ENCODE measurements at places on chromosomes 12 and 14.

- no peak for DNase-seq
These were observed 52.8 kb downstream of the PPFIBP1 start for GRCh38 chr12:27576667-27577347.

- peak; percentile 61 for DNase-seq
These were observed 21.1 kb upstream of the SCARB1 start for GRCh38 chr12:124884587-124885438.

- no peak for DNase-seq
These were observed 1.7 kb downstream of the RASSF8 start for GRCh38 chr12:25960143-25960542.

DNA sequence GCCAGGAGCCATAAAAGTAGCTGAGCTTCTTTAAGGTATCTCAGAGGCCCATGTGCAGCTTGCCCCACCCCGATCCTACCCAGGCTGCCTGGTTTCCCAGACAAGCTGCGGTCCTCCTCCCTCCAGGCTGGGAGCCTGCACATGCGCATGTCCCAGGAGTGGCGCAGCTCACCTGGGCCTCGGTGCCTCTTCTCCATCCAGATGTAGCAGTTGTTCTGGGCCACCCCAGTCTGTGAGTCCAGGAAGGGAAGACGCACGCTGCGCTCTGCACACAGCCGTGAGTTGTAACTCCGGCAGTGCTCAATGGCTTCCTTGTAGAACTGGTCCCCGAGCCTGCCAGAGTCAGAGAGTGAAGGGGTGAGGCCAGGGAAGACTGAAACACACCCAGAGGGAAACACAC, 122.3 kb downstream of the DPF3 start:
- no peak for DNase-seq

GRCh38 chr14:90193925-90194324, 62.4 kb upstream of the PSMC1 start:
- DNase-seq, result no peak

DNA sequence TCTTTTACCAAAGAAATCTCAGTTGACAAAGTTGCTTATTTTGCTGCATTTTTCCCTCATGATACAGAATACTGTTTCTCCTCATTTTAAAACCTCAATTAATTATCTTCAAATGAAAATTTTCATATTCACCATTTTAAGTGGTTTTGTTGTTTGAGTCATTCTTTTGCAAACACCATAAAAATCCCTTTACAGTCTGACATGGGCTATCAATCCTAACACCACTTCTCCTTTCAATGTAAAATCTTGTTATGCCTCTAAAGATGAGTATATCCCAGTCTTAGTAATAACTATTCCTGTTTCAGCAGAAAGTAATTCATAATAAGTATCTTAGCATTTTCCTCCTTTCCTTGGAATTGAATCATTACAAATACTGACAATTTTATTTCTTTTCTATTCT, 192.2 kb downstream of the SYT1 start:
- DNase-seq, result no peak

- DNase-seq, result no peak
These were observed 20.1 kb downstream of the TPCN1 start for GRCh38 chr12:113241191-113242025.

DNA sequence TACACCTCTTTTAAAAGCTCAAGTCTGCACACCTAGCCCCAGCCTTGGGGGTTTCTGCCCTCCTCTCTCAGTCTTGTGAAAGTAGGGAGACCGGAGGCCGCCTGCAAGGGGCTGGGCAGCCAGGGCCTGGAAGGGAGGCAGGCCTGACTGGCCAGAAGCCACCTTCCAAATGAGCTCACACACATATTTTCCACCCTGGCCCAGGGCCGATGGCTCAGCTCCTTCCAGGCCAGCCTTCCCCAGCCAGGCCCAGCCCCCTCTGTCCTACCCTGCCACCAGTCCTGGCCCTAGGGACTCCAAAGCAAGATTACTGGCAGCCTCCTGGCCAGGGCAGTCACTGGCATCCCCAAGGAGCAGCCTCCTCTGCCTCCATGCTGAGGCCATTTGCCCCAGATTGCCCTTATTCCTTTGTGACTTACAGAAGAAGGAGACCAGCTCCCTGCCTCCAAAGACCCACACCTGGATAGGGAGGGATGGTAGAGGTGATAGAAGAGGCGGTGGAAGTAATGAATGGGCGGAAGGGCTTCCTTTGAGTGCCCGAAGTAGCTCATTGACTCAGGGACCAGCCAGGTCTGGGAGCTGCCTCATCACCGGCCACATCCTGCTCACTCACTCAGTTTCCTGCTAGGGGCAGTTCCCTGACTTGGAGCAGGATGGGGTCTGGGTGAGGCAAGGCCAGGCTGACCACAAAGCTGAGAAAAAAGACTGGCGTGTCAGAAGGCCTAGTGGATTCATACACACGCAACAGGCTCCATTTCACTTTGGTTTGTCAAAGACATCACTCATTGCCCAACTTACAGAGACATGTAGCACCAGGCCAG, 14.8 kb downstream of the MMP14 start:
- DNase-seq, result no peak

DNA sequence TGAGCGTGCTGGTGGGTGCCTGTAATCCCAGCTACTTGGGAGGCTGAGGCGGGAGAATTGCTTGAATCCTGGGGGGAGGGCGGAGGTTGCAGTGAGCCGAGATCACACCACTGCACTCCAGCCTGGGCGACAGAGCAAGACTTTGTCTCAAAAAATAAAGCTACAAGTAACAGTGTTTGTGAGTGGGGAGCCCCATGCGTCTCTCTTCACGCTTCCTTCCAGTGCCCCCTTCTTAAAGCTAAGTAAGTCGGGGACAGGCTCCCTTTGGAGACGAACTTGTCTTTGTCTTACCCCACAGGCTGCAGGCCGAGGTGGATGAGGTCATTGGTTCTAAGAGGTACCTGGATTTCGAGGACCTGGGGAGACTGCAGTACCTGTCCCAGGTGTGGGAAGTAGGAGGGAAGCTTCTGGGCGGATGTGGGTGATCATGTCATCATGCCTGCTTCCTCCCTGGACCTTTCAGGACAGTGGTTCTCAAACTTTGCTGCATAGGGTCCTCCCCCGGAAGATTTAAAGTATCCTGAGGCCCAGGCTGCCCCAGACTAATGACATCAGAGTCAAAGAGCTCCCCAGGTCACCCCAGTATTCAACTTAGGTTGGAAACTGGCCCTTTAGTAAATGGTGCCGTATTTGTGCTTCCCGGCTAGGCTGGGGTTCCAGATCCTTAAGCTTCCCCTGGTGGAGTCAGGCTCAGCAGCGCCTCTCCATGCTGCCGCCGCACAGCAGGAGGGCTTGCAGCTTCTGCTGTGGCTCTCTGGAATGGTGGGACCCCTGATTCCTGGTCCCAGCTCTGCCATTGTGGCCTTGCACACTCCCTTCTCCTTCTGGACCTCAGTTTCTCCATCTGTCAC, 37.1 kb downstream of the CYP46A1 start:
- no peak for DNase-seq

DNA sequence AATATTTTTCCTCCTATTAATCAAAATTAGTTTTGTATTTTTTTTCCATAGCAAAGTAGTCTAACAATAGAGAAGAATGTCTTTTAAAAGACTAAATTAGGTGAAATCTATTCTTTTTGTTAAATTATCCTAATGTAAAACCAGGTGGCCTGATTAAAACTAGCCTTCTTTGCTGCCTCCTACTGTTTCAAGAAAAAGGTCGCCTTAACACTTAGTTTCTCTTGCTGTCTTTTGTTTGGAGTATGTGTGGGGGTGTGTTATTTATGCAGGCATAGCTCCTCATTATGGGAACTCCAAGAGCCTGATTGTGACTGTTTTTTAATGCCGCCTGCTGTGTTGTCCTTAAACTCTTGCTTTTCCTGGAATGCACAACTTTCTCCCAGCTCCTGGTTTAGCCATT, 855.3 kb downstream of the DIO2 start:
- no peak for DNase-seq

- DNase-seq, result no peak
These were observed 11.3 kb upstream of the HRK start for GRCh38 chr12:116892349-116893140.

DNA sequence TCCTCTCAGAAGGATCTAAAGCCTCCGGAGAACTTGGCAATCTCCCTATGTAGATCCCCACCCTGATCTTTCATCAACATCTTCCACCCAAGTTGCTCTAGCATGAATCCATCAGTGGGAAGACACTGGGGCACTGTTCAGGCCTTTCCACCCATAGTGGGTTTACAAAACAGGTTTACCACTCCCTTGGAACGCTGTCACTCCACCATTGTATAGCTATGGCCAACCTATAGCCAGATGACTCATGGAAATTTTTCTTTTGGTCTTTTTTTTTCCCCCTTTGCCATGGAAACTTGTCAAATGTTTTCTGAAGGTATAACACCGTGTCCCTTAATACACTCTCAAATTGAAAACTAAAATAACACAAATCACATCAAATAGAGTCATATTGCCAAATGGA, 10.8 kb upstream of the HSPB8 start:
- DNase-seq, result no peak

DNA sequence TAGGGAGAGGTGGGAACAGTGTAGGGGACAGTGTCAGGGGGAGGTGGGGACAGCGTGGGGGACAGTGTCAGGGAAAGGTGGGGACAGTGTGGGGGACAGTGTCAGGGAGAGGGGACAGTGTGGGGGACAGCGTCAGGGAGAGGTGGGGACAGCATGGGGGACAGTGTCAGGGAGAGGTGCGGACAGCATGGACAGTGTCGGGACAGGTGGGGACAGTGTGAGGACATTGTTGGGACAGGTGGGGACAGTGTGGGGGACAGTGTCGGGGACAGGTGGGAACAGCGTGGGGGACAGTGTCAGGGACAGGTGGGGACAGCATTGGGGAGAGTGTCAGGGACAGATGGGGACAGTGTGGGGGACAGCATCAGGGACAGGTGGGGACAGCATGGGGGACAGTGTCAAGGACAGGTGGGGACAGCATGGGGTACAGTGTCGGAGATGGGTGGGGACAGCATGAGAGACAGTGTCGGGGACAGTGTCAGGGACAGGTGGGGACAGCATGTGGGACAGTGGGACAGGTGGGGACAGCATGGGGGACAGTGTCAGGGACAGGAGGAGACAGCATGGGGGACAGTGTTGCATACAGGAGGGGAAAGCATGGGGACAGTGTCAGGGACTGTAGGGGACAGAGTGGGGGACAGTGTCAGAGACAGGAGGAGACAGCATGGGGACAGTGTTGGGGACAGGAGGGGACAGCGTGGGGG, 139.0 kb downstream of the TMEM121 start:
- no peak for DNase-seq

- DNase-seq, result no peak
These were observed 821.7 kb downstream of the TMEM121 start for GRCh38 chr14:106347890-106348755.

- DNase-seq, result no peak
These were observed 1.4 kb upstream of the GARIN2 start for GRCh38 chr14:67187826-67188225.

DNA sequence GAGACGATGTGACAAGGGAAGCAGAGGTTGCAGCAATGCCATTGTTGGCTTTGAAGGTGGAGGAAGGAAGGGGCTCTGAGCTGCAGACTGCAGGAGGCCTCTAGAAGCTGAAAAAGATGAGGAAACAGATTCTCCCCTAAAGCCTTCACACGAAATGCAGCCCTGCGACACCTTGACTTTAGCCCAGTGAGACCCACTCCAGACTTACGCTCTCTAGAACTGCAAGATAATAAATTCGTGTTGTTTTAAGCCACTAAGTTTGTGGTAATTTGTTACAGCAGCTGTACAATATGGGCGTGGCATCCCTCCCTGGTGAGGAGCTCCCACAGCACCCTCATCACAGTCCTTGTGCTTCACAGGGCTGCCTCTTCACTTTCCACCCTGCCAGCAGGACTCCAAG, 53.2 kb downstream of the GOLGA5 start:
- DNase-seq, result peak; percentile 35

- DNase-seq, result no peak
These were observed 245.9 kb downstream of the FOXN3 start for GRCh38 chr14:89171168-89171567.

DNA sequence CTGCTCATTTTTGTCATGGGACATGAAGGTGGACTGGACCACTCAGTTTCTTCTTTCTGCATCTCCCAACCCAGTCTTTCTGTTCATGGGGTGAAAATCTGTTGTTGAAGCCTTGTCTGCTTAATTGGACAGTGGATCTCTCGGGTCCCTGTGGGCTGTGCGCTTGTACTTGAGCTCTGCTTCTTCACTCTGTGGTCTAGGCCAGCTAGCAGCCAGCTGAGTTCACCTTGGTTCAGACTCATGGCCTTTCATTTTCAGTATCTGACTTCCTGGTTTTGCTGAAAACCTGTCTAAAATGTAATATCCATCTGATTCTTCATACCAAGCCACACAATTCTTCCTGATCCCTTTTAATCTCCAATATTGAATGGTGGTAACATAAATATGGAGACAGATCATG, 117.2 kb downstream of the LRRK2 start:
- DNase-seq, result no peak

- DNase-seq, result no peak
These were observed 7.8 kb upstream of the DYNLL1 start for GRCh38 chr12:120488057-120488640.

GRCh38 chr14:55128386-55129085, 516 bp upstream of the LGALS3 start:
- DNase-seq, result no peak

DNA sequence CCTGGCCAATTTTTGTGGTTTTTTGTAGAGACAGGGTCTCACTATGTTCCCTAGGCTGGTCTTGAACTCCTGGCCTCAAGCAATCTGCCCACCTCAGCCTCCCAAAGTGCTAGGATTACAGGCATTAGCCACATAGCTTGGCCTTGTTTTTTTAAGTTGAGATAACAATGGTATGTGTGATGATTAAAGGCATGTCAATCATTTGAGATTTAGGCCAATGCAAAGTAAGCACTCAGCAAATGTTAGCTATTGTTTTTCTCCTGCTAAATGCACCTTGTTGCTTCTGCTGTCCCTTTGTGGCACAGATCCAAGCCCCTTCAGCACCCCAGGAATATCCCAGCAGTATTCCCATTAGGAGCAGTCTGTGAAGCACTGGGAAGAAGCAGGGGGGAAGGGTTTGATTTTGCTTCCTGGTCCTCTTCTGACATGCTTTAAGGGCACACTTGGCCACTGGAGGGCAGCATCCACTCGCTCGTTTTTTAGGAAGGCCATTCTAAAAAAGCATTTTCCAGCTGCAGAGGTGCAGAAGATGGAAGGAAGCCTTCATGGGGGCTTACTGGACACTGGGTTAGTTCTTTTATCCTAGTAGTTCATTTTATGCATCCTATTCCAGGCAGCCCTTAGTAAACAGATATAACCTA, 70.2 kb upstream of the ZFP36L1 start:
- no peak for DNase-seq

DNA sequence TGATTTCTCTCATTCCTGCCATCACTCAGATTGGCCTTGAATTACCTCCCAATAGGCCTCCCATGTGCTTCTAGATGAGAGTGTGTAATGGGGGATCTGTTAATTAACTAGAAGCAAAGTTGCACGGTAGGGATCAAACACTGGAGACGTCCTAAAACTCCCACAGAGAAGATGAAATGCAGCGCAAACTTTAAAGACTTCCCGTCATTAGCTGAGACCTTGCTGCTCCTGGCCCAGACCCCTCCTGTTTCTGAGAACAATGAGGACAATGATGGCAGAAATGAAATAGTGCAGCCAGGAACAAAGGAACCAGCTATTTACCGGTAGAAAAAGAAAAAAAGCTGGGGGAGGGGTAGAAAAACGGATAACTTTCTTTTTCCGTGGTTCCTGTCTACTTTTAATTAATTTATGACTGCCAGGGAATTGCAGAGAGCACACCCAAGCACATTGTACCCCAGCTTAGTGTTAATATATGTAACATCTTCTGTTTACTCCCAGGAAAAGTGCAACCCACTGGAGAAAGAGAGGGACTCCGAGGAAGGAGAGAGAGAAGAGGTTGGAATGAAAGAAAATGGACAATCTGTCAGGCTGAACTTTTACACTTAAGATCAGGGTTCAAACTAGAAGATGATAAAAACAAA, 280.7 kb upstream of the SOX5 start:
- no peak for DNase-seq
